ENCODE measurements at places on chromosomes 4 and X.

DNA sequence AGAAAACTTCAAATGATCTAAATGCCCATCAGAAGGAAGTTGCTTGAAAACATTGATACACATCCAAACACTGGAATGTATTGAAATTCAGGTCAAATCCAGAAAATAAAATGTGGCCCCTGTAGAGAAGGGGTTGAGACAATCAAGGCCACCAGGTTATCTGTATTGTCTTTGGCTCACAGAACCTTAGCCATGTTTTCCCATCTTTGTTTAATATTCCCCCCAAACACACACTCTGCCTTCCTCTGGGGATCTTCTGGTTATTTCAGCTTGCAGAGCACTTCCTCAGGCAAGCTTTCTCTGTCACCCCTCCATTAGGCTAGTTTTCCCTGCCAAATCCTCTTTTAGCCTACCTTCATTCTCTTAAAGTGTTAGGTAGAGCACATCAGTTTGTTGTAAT, 30.5 kb downstream of the PAGE2 start:
- no peak for DNase-seq

DNA sequence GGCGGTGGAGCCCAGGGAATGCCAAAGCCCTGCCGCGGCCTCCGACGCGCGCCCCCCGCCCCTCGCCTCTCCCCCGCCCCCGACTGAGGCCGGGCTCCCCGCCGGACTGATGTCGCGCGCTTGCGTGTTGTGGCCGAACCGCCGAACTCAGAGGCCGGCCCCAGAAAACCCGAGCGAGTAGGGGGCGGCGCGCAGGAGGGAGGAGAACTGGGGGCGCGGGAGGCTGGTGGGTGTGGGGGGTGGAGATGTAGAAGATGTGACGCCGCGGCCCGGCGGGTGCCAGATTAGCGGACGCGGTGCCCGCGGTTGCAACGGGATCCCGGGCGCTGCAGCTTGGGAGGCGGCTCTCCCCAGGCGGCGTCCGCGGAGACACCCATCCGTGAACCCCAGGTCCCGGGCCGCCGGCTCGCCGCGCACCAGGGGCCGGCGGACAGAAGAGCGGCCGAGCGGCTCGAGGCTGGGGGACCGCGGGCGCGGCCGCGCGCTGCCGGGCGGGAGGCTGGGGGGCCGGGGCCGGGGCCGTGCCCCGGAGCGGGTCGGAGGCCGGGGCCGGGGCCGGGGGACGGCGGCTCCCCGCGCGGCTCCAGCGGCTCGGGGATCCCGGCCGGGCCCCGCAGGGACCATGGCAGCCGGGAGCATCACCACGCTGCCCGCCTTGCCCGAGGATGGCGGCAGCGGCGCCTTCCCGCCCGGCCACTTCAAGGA, at the start of gene FGF2:
Gene FGF2 (plus strand): TSS at position 279 of the 705 bp plus-strand sequence. CDS start 344 bp downstream, at position 623.
- DNase-seq = peak; percentile 45

DNA sequence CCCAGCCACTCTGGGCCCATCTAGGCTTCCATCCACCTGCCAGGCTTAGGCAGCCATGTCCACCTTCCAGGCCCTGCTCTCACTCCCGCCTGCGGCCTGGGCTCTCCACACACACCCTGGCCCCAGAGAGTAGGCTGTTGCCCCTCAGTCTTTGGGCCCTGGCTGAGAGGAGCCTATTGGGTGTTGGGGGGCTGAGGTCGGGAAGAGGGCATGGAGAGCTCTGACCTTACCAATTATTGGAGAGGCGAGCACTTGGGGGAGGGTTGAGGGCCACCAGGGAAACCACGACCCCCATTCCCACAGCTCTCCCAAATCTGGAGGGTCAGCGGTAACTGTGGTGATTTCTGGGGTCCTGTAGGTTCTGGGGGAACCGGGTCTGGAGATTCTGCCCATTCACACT, 38.2 kb downstream of the HTRA3 start:
- DNase-seq = no peak

DNA sequence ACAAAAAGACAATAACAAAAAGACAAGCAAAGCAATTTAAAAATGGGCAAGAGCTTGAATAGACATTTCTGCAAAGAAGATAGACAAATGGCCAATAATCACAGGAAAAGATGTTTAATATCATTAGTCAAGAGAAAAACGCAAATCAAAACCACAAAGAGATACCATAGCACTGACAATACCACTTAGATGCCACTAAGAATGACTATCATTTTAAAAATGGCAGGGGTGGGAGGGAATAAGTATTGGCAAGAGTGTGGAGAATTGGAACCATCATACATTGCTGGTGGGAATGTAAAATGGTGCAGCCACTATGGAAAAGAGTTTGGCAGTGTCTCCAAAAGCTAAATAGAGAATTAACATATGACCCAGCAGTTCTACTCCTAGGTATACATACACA, 15.1 kb upstream of the EXOC1 start:
- no peak for DNase-seq

DNA sequence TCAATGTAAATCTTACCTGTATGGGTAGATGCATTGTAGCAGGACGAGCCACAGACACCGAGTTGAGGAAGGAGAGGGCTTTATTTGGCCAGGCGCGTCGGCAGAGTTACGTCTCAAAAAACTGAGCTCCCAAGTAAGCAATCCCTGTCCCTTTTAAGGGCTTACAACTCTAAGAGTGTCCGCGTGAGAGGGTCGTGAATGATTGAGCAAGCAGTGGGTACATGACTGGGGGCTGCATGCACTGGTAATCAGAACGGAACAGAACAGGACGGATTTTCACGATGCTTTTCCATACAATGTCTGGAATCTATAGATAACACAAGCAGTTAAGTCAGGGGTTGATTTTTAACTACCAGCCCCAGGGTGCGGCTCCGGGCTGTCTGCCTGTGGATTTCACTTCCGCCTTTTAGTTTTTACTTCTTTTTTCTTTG, 524.9 kb upstream of the HTR2C start:
- no peak for DNase-seq

DNA sequence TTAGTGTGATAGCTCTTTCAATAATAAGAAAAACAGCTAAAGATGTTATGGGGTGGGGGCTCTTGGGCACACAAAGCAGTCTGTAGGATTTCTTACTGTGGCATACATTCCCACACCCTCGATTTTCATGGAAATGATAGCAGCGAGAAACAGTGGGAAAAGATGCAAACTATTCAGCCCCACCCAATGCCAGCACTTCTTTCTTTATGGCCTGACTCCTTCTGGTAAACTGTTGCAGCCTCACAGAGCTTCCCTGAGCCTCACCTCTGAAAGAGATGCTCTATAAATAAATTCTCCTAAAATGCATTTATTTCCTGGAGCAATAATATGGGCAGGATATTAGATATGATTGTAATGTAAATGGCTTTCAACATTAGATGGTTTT, 910 bp downstream of the ANK2 start:
- DNase-seq = no peak

GRCh38 chr4:147480891-147481576, at the start of gene EDNRA:
Gene EDNRA (plus strand): TSS chr4:147481097. CDS start chr4:147485682, 4,585 bp downstream.
- no peak for DNase-seq

- no peak for DNase-seq
Measured at GRCh38 chrX:133939655-133940302, 45.6 kb downstream of the GPC3 start.

DNA sequence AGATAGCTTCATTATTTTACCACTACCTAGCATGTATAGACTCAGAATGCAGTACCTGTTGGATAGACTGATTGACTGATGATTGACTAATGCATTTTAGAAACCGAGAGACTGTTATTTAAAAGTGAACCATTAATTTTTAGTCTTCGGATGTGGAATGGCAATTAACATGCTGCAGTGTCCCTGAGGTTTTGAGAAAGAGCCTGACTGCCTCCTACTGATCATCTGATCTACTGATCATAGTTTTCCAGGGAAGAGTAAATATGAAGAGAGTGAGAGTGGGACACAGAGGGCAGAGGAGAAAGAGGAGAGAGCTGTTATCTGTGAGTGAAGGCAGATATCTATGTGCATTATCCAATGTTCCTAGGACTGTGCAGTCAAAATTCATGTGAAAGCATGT, 764.7 kb downstream of the TRIML1 start:
- DNase-seq = no peak

DNA sequence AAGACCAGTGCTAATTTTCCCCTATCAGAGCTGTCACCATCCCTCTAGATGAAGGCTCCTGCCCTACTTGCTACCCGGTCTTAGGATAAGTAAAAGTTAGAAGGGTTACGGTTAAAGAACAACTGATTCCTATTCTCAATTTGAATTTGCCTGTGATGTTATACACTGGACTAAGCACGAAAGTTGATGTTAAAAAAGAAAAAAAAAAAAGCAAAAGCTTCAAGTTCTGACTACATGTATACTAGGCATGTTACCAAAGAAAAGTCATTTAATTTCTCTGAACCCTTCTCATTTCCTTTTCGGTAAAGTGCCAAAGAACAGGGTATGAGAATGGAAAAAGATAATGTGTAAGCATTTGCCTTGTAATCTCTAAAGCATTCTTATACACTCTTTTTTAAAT, 1.4 kb upstream of the PPID start:
- no peak for DNase-seq

DNA sequence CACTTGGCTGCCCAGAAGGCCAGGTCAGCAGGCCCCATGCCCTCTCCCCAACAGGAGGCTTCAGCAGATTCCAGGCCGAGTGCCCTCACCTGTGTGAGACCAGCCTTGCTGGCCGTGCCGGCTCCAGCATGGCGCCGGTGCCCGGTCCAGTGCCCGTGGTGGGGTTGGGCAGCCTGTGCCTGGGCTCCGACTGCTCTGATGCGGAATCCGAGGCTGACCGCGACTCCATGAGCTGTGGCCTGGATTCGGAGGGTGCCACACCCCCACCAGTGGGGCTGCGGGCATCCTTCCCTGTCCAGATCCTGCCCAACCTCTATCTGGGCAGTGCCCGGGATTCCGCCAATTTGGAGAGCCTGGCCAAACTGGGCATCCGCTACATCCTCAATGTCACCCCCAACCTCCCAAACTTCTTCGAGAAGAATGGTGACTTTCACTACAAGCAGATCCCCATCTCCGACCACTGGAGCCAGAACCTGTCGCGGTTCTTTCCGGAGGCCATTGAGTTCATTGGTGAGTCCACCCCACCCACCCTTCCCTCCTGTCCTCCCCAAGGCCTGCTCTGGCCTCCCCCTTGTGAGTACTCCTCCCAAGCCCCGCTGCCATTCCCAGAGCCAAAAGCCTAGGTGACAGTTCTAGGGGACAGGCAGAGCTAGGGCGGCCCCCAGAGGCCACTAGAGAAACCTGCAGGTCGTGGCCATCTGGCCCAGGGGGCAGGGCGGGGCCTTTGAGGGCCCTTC, 2.3 kb downstream of the DUSP9 start:
- DNase-seq = peak; percentile 66

GRCh38 chr4:10013722-10014121, 7.6 kb downstream of the SLC2A9 start:
- no peak for DNase-seq

- DNase-seq = no peak
Measured at GRCh38 chr4:150342945-150343344, 239.0 kb upstream of the MAB21L2 start.

GRCh38 chr4:133711817-133712216, 489.8 kb downstream of the PABPC4L start:
- DNase-seq = no peak
